ENCODE measurements at places on chromosomes 12 and 14.
A peak's percentile ranks its signal among the peaks of the same experiment; 100 is the strongest.

DNA sequence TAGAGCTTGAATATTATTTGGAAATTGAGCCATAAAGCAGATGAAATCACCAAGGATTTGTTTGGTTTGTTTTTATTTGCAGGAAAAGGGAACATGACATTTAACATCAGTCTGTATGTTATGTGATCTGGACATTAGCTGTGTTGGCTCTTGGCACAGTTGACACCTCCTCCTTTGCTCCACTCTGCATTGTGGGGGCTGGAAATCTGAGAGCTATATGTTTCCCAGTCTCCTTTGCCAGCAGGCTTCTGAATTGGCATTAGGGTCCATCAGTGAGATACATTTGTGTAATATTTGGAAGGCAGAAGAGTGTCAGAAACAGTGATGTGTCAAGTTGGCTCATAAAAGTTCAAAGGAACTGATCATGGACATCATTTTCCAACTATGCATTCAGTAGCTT lies 322.1 kb upstream of the ATP2B1 start:
- DNase-seq: no peak

DNA sequence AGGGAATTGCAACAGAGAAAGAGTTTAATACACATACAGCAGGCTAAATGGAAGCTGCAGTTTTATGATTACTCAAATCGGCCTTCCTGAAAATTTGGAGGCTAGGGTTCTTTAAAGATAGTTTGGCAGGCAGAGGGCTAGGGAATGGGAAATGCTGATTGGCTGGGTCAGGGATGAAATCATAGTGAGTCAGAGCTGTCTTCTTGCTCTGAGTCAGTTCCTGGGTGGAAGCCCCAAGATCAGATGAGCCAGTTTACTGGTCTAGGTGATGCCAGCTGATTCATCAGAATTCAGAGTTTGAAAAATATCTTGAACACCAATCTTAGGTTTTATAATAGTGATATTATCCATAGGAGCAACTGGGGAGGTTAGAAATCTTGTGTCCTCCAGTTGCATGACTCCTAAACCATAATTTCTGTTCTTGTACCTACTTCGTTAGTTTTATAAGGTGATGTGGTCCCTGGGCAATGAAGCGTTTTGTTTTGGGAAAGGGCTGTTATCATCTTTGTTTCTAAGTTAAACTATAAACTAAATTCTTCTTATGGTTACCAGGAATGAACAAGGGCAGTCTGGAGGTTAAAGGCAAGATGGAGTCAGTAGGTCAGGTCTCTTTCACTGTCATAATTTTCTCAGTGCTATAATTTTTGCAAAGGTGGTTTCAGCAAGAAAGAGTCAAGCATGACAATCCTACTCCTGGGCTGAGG lies 257.8 kb upstream of the CCDC196 start:
- no peak for DNase-seq

- no peak for DNase-seq
Measured at GRCh38 chr12:63846238-63846967, 1.9 kb downstream of the SRGAP1 start.

DNA sequence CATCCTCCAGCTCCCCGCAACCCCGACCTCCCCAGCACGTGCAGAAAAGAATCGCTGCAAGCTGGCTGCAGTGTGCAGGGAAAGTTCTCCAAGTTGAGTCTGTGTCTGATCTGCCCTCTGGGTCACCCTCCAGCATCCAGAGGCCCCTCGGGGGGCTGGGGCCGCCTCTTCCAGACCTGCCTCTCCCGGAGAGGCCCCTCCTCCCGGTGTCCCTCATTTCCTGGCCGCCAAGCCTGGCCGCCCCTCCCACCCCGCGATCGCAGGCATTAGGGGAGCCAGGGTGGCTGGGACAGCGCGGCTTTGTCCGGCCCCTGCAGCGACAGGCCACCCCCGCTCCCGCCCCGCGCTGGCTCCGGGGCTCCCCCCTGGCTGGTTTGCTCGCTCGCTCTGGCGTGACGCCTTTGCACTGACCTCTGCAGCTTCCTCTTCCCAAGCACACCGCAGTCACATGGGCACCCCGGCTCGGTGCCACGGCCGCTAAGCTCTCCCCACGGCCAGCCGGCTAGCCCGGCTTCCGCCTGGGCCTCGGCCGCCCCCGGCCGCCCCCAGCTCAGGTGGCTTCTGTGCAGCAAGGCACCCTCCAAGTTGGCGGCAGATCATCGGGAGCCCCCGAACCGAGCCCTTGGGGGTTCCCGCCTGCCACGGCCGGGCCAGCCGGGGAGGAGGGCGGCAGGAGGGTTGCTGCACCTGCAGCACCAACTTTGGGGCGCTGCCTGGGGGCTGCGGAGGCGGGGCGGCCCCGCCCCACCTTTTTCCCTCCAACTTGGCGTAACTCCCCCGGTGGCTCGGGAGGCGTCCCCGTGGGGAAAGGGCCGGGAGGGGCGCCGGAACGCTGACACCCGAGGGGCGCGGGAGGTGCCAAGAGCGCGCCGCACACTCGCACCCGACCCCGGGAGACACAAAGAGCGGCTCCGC lies 43.7 kb downstream of the KDM2B start:
- peak; percentile 56 for DNase-seq

DNA sequence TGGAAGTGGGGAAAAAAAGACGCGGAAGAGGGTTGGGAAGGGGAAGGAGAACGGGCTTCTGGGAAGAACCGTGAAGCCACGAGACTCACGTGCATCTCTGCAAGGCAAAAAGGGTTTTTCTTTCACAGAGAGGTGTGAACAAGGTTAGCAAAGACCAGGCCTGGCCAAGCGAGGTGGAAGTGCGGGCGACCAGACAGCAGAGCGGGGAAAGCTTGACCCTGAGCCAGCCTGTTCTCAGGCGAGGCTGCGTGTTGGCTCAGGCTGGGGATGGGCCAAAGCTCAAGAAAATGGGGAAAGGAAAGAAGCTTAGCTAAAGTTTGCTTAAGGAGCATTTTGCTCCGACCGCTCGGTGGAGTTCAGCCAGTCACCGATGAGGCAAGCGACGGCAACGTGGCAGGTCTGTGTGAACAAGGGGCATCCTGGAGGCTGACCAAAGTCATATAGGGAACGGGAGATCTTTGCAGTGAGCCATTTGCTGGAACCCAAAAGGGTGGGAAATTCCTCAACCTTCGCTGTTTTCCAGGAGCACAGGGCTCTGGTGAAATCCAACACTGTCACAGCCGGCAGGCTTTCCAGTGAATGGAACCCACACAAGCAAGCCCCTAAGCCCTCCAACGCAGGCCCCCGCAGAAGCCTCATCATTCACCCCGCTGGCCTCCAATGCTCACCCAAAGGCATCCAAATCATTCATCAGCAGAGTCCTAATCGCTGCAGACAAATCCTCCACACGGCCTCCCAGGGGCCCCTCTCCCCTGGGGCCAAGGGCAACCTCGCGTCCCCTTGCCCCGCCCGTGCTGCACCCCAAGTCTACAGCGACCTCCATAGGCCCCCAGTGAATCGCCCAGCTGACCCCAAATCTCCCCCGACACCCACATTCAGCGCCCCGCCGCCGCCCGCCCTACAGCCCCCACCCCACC lies 754 bp downstream of the ZNF605 start:
- peak; percentile 71 for DNase-seq

DNA sequence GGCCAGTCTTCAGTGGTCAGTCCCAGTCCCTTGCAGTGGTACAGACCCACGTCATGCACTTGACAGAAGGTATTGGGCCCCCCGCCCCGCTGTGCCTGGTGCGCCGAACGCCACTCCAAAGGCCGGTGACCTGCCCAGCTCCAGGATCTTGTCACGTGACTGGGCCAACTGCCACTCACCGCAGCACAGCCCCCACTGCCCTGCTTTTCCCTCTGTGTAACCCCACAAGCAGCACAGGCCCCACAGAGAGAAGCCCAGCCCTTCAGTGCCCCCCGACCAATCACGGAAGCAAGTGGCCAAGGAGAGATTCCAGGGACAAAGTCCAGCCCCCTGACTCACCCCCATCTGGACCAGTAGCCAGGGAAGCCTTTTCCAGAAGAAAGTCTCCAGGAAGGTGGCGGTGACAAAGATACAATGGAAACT lies 498 bp downstream of the GPR132 start:
- DNase-seq: no peak

All from ELF-1 (cell line).